Stimulated activated CD4-positive, alpha-beta T cell treated with anti-CD3 and anti-CD28 coated beads, Interleukin-15, amount 100 ng/mL, for 48 hours (primary cell): ENCODE measurements at places on chromosomes 16 and 17.

DNA sequence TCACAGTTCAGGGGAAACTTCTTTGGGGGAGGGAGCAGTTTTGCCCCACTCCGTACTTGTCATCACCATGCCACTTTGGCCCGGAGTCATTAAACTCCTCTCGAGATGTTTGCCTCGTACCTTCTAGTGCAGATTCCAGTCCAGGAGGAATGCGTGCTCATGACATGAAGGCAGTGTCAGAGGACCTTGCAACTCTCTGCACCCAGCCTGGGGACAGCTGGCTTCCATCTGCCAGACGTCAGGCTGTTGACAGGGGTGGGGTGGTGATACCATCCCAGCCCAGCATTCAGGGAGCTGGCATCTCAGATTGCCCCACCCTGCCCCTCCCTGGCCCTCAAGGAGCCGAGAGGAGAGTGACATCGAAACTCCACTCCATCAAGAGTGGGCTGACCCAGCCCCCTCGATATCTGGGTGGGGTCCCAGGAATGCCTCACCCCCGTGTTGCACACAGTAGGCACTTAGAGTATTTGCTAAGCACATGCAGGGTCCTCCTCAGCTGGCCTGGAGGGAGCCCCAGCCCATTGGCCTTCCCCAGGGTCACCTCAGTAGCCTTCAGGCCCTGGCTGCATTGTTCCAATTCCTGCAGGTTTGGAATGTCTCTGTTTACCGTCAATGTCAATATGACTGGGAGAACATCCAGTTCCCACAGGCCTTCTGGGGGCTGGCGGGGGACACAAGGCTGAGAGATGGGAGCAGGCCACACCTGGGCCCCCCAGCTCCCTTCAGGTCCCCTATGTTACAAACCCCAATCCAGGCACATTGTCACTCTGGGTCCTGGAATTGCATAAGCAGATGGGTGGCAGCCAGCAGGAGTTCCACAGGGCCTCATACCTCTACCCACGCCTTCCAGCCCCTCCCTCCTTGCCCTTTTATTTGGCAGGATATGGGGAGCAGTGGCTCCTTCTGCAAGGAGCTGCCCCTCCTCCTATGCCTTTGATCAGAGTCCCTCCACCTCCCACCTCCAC is 21.3 kb upstream of the EMP2 start:
- no peak for DNase-seq

- no peak for DNase-seq
Observed at GRCh38 chr16:22252317-22252716, 44.9 kb upstream of the POLR3E start.

- no peak for DNase-seq
Observed at GRCh38 chr17:82984751-82985427, 94.5 kb upstream of the METRNL start.

GRCh38 chr16:31693733-31694132 is 166.0 kb downstream of the AHSP start:
- no peak for DNase-seq

DNA sequence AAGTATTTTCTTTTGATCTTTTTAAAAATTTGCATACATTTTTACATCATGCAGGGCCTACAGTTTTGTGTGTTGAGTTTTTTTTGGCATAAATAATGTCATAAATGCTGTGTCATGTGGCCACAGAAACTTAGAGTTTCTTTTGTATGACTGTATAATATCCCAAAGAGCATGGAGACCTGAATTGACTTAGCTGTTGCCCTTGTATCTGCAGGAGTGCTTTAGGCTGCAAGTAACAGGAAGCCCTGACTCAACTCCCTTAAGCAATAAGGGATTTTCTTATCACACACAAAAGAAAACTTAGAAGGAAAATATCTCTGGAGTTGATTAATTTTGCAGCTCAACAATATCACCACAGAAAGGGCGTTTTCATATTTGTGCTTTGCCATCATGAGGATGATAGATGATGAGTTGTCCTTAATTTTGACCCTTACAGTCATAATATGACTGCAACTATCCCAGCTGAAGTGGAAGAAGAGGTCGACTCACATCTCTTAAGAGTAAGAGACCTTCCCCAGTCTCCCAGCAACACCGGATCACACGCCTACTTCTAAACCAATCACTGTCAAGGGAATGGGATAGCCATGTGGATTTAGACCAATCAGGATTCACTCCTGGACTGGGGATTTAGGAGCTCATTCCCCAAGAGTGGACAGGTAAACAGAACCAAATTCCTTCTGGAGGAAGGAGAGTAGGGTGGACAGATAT is 138.9 kb downstream of the GSG1L start:
- DNase-seq: no peak

DNA sequence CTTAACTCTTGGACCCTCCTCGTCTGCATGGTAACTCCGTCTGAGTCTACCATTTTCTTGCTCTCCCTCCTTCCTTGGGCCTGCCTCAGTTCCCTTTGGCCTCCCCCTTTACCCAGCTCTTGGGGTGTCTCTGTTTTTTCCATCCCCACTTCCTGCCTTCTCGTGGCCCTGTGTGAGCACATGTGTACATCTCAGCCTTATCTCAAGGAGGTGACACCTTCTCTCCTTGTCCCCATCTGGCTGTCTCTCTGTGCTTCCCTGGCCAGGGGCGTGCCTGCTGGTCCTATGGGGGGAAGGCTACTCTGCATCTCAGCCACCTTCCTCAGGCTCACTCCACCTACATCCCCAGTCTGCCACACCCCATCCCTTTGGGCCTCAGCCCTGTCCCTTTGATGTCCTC is 6.6 kb downstream of the CTF1 start:
- DNase-seq: no peak

GRCh38 chr16:50594308-50595260 is 46.4 kb downstream of the NKD1 start:
- no peak for DNase-seq

- no peak for DNase-seq
Observed at GRCh38 chr17:3773511-3773910, 27.5 kb downstream of the ITGAE start.

GRCh38 chr17:82087961-82088837 is 9.8 kb downstream of the FASN start:
- DNase-seq: no peak

DNA sequence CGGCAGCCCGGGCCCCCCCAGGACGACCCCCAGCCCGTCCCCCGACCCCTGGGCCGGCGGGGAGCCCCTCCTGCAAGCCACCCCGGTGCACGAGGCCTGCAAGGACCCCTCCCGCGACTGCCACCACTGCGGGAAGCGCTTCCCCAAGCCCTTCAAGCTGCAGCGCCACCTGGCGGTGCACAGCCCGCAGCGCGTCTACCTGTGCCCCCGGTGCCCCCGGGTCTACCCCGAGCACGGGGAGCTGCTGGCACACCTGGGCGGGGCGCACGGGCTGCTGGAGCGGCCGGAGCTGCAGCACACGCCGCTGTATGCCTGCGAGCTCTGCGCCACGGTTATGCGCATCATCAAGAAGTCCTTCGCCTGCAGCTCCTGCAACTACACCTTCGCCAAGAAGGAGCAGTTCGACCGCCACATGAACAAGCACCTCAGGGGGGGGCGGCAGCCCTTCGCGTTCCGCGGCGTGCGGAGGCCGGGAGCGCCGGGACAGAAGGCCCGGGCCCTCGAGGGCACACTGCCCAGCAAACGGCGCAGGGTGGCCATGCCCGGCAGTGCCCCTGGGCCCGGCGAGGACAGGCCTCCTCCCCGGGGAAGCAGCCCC is 15.6 kb upstream of the ZFPM1 start:
- DNase-seq: no peak

DNA sequence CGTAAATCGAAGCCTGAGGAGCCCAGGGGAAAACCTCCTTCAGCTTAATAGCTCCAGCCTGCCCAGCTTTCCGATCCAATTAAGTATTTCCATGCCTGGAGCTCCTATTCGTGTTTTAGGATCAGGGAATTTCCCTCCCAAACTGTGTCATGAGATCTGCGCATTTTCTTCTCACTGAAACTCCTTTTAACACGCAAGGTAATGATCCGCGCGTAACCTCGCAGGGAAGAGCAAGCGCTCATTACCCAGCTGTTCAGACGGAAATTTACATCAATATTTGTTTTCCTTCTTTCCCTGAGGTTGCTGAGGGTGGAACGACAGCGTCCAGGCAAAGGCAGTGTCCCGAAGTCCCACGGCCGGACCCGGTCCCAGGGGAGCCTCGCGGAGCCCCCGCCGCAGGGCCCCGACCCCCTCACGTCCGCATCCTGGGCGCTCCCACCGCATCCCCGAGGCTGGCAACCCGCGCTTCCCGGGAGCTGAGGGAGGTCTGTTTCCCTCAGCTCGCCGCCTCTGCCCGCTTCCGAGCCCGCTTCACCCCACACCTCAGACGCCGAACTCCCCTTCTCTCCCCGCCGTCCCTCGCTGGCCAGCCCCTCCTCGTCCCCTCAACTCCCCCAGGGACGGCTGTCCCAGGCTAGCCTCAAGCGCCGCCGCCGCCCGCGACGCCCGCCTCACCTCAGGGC is 415 bp downstream of the ABCA5 start:
- DNase-seq: no peak

GRCh38 chr16:67311607-67312488 is 14.7 kb downstream of the KCTD19 start:
- DNase-seq: peak; percentile 92

DNA sequence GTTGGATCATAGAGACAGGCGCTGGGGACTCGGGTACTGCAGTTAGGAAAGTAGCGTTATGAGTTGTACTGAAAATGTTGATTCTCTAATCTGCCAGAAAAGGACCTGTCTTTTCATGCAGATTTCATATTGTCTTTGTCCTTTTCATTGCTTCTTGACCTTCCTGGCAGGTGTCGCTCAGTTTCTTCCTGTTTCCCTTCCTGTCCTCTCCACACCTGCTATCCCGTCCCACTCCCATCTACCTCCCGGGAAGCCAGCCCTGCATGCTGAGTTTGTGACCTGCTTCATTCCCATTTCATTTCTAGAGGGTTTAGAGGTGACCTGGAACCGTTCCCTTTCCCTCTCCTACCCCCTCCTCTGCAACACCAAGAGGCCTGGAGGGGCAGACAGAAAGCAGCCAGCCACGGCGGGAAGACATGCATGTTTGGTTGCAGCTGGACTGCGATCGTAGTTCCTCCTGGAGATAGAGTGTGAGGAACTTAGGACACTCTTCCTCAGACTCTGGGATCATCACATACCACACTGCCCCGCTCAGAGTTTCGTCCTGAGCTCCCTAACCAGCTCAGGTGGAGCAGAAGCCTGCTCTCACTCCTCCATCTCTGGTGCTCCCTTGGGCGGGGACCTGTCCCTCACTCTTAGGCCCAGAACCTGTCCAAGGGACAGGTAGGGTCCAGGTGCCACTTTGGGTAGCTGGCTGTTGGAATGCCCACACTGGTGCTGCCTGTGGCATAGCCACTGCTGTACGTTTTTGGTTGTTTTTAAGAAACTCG is 23.9 kb upstream of the ARHGAP23 start:
- DNase-seq: no peak

GRCh38 chr17:43825567-43825966 is 7.4 kb downstream of the MPP3 start:
- no peak for DNase-seq

GRCh38 chr16:53546988-53547391 is 44.0 kb upstream of the AKTIP start:
- DNase-seq: no peak

DNA sequence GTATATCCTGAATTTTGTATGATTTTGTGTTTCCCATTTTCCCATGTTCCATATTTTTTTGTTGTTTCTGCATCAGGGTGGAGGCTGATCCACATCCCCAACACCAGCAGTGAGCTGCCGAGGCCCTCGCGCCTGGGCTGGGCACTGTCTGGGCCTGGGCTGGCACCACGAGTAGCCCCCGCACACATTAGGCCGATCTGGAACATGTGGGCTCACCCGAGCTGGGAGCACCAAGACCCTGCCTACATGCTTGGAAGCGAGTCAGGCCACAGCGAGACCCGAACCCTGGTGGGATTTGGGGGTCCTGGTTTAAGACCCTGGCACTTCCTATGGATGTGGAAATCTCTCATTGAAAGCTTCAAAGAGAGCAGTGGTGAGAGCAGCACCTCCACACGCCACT is 8.5 kb downstream of the KCTD5 start:
- no peak for DNase-seq

DNA sequence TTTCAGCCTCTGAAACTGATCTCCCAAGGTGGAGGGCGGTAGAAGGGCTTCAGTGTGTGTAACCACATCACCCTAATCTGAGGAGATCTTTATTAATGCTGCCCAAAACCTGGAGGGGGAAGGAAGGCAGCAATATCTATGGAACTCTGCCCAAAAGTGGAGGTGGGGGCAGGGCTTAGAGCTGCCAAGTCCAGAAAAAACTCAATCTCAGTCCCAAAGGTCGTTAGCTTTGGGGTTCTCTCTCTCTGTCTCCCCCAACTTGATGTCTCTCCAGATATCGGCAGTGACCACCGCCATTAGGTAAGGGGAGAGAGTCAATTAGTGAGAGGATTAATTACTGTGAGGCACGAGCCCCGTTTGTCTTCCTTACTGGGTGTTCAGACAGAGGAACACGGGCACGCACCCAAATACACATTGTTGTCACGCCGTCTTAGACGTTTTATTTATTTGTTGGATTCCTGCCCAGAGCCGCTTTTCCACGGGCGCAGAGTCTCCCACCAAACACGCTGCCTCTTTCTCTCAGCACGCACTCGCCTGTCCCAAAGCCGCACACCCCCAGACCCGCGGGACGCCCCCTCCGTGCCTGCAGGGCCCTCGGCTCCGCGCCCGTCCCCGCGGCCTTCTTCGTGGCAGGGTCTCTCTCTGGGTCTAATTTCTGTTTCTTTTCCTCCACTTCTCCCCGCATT is 5.4 kb upstream of the LHX1 start:
- no peak for DNase-seq

- no peak for DNase-seq
Observed at GRCh38 chr16:27189335-27189972, 13.9 kb upstream of the KDM8 start.

DNA sequence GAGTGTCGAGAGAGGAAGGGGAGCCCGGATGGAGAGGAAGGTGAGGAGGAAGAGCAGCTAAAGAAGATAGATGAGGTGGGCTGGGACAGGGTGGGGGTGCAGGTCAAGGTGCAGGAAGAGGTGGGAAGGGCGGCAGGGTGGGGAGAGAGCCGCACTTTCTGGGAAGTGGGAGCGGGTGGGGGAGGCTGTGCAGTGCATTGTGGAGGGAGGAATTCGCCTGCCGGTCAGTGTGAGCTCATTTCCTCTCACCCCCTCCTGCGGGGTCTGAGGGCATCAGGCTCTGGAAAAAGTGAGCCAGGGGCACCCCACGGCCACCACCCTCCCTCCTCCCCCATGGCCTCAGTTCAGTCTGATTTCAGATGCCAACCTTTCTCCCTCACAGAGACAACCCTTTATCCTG is 2.5 kb upstream of the ARHGAP23 start:
- DNase-seq: no peak

- no peak for DNase-seq
Observed at GRCh38 chr17:19713462-19713861, 2.9 kb downstream of the SLC47A2 start.
